ENCODE measurements at places on chromosomes 12 and 14. TPM values are rescaled to one million over a fixed set of nuclear protein-coding genes. Genes with fewer than 3 reads are reported as not detected.

GRCh38 chr12:63525831-63526230 is 142.5 kb downstream of the DPY19L2 start:
- H3K27me3 ChIP-seq, result no peaks in the 10 kb centered on the region
- H3K4me3 ChIP-seq, result no peak overlapping the region
- H3K36me3 ChIP-seq, result no peaks in the 10 kb centered on the region
- no peak for DNase-seq

- H3K27me3 ChIP-seq, result no peaks in the 10 kb centered on the region
- H3K4me3 ChIP-seq, result no peak overlapping the region
- no peaks in the 10 kb centered on the region for H3K4me1 ChIP-seq
- H3K36me3 ChIP-seq, result no peaks in the 10 kb centered on the region
- H3K27ac ChIP-seq, result no peak overlapping the region
These were observed 61.8 kb downstream of the SDR9C7 start for GRCh38 chr12:56872366-56872765.

DNA sequence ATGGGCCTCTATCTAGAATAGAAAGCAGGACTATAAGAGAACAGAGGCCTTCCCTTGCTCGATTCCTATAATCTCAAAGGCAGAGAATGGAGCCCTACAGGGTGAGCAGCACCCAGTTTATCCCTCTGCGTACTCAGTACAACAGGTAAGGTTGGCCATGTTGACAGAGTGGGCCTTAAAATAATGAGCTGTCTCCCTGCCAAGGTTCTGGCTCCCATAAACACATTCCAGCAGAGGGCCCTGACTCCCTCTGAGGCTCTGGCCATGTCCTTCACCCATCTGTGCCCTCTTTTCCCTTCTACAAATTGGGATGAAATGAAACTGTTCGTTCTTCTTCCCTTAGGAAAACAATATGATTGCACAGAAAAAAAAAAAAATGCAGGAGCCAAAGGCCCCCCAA is 16.9 kb upstream of the PNMA1 start:
- no peak overlapping the region for H3K27ac ChIP-seq
- H3K4me1 ChIP-seq, result no peaks in the 10 kb centered on the region
- no peaks in the 10 kb centered on the region for H3K27me3 ChIP-seq
- peaks cover 10% of the 10 kb centered on the region for H3K36me3 ChIP-seq
- DNase-seq, result no peak

- H3K27ac ChIP-seq, result no peak overlapping the region
- H3K27me3 ChIP-seq, result no peaks in the 10 kb centered on the region
- peaks cover 2% of the 10 kb centered on the region for H3K4me1 ChIP-seq
These were observed 11.2 kb downstream of the MAP4K5 start for GRCh38 chr14:50520947-50521815.

GRCh38 chr12:94769776-94770759 is 119.7 kb upstream of the TMCC3 start:
- no peak overlapping the region for H3K27ac ChIP-seq
- no peaks in the 10 kb centered on the region for H3K36me3 ChIP-seq
- DNase-seq, result no peak
- H3K27me3 ChIP-seq, result no peaks in the 10 kb centered on the region

DNA sequence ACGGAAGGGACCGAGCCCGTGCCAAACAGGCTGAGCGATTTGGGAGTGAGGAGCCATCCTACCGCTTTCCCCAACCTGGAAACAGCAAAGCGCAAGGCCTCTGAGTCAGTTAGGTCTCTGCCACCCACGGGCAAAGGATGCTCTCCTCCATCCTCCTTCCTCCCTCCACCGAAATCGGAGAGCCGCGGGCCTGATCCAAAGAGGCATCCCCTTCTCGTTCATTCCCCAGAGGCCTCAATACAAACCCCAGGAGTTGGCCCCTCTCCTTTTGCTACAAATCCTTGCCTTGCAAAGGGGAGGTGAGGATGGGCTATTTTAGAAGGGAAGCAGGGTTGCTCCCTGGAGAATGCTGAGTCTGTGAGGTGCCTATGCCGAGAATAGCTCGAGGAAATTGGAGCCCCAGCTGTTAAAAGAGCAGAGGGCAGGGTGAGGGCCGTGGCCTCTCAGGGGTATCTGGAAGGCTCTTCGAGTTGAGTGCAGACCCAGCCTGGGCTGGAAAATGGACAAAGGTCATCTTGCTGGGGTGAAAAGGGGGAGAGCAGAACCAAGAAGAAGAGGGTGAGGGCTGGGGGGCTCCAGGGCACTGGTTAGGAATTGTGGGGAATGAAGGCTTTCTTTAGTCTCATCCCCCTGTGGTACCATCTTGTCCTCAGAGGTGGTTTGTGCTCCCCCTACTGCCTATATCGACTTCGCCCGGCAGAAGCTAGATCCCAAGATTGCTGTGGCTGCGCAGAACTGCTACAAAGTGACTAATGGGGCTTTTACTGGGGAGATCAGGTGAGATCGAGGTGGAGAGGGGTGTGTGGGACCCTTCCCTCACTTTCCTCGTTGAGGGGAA is 1.1 kb downstream of the TPI1 start:
- H3K4me1 ChIP-seq, result no peaks in the 10 kb centered on the region
- DNase-seq, result no peak
- no peak overlapping the region for H3K27ac ChIP-seq

- no peaks in the 10 kb centered on the region for H3K4me1 ChIP-seq
- H3K36me3 ChIP-seq, result peaks cover 7% of the 10 kb centered on the region
- DNase-seq, result no peak
- H3K27me3 ChIP-seq, result no peaks in the 10 kb centered on the region
- no peak overlapping the region for H3K27ac ChIP-seq
- H3K4me3 ChIP-seq, result no peak overlapping the region
These were observed 66.6 kb upstream of the YARS2 start for GRCh38 chr12:32822344-32822743.

LMNTD1 gene
- not detected for total RNA-seq

DNA sequence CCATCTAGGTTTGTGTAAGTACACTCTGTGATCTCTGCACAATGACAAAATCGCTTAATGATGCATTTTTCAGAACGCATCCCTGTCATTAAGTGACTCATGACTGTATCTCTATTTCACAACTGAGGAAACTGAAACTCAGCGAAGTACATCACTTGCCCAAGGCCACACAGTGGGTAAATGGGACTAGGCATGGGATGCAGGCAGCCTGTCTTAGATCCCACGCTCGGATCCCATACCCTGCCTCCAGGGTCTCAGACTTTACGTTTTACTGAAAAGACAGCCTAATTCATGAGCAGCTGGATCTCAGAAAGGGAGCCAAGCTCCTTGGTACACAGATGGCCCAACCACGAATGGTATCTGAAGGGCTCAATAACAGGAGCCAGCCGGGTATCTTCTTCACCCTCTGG is 2.4 kb upstream of the MLEC start:
- peaks cover 1% of the 10 kb centered on the region for H3K4me1 ChIP-seq
- H3K27ac ChIP-seq, result no peak overlapping the region
- DNase-seq, result no peak
- H3K27me3 ChIP-seq, result no peaks in the 10 kb centered on the region
- H3K4me3 ChIP-seq, result no peak overlapping the region
- no peaks in the 10 kb centered on the region for H3K36me3 ChIP-seq

GRCh38 chr14:66403183-66403582 is 83.0 kb upstream of the CCDC196 start:
- H3K4me1 ChIP-seq, result no peaks in the 10 kb centered on the region
- no peaks in the 10 kb centered on the region for H3K27me3 ChIP-seq
- no peak for DNase-seq
- H3K4me3 ChIP-seq, result no peak overlapping the region
- H3K27ac ChIP-seq, result no peak overlapping the region

RFX4 gene
- total RNA-seq, result 0.57 TPM

DNA sequence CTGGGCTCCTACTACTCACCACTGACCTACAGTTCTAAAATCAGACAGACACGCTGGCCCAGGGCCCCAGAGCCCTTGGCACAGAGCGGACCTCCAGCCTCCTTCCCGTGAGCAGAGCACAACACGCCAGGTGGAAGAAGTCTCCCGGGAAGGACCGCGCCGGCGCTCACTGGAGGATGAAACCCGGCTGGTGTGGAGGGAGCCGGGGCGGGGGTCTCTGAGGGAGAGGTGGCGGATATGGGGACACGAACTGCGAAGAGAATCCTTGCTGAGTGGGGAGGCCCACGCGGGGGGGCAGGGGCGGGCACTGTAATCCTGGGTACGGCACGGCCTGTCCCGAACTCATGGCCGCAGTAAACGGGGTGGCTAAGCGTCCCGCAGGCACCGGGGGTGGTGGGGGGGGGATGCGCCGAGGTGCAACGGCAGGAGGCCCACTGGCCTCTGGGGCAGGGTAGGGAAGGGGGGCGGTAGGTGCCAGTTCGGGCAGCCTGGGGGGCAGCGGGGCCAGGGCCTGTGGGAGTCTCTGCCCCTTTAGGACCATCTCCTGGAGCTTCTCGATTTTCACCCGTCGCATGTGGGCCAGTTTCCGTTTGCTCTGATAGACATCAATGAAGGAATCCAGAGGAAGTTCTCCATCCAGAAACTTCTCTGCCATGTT is 28.8 kb downstream of the VPS37B start:
- no peaks in the 10 kb centered on the region for H3K4me1 ChIP-seq
- H3K36me3 ChIP-seq, result peaks cover 36% of the 10 kb centered on the region
- H3K27me3 ChIP-seq, result peaks cover 34% of the 10 kb centered on the region

GRCh38 chr14:61627612-61628011 is 67.7 kb upstream of the HIF1A start:
- no peaks in the 10 kb centered on the region for H3K27me3 ChIP-seq
- DNase-seq, result no peak
- no peak overlapping the region for H3K27ac ChIP-seq
- H3K4me3 ChIP-seq, result no peak overlapping the region
- no peaks in the 10 kb centered on the region for H3K36me3 ChIP-seq
- H3K4me1 ChIP-seq, result no peaks in the 10 kb centered on the region

- DNase-seq, result no peak
- no peak overlapping the region for H3K27ac ChIP-seq
- H3K4me3 ChIP-seq, result no peak overlapping the region
- H3K4me1 ChIP-seq, result peaks cover 7% of the 10 kb centered on the region
These were observed 22.2 kb downstream of the DAAM1 start for GRCh38 chr14:59210621-59211020.

DNA sequence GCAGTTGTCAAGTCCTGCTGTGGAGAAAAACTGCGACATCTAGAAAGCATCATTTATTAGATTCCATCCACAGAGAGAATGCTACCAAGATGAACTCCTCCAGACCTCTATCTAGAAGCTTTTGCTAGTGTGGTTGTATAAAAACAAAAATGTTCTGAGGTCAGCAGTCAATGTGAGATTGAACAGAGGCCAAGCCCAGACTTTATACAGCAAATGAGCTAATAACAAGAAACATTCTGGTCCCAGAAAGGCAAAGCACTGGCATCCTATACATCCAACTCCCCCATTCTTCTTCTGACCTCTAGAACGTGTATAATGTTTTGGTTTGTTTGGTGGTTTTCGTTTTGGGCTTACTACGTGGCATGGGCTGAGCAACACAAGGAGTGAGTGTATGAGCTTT is 26.7 kb upstream of the RIN3 start:
- H3K4me1 ChIP-seq, result peaks cover 2% of the 10 kb centered on the region
- no peak overlapping the region for H3K4me3 ChIP-seq
- no peaks in the 10 kb centered on the region for H3K36me3 ChIP-seq
- H3K27me3 ChIP-seq, result no peaks in the 10 kb centered on the region

KRT78 gene
- not detected for total RNA-seq

GRCh38 chr14:32865827-32866376 is 72.8 kb upstream of the NPAS3 start:
- no peaks in the 10 kb centered on the region for H3K27me3 ChIP-seq
- no peak overlapping the region for H3K27ac ChIP-seq
- no peaks in the 10 kb centered on the region for H3K4me1 ChIP-seq
- H3K36me3 ChIP-seq, result no peaks in the 10 kb centered on the region
- no peak for DNase-seq

FAM186B gene
- total RNA-seq, result 0.46 TPM

DNA sequence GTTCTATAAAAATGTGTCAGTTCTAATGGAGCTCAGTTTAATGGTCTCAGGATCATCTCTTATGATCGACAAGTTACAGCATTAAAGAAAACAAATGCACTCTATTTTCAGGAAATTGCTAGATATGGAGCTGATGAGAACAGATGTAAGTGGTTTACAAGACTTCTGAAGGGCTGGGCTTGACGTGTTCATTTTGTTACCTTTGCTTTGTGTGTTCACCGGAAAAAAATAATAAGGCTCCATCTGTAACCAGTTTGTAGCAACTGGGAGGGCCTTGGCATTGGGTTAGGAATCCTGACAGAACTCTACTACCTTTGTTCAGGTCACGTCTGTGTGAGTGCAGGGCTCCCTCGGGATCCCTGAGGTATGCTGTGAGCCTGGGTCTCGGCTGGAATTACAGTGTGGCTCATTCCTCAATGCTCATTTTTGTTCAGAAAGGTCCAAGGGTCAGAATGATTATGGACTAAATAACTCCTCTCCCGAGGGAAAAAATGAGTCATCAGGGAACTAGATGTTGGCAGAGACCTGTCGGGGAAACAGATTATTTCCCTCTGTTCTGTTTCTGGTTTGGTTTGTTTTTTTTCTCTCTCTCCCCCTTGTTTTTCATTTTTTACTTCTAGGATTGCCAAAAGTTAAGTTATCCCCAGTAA is 158.0 kb downstream of the SLC5A8 start:
- no peak overlapping the region for H3K27ac ChIP-seq
- H3K4me3 ChIP-seq, result no peak overlapping the region
- no peak for DNase-seq
- no peaks in the 10 kb centered on the region for H3K36me3 ChIP-seq

- no peak overlapping the region for H3K27ac ChIP-seq
- H3K36me3 ChIP-seq, result peaks cover 13% of the 10 kb centered on the region
- no peak for DNase-seq
These were observed 540.1 kb upstream of the MIS18BP1 start for GRCh38 chr14:45793081-45793480.

- H3K27me3 ChIP-seq, result no peaks in the 10 kb centered on the region
- no peak overlapping the region for H3K4me3 ChIP-seq
- DNase-seq, result no peak
- H3K4me1 ChIP-seq, result no peaks in the 10 kb centered on the region
These were observed 233.2 kb upstream of the BTG1 start for GRCh38 chr12:92378682-92379479.

DNA sequence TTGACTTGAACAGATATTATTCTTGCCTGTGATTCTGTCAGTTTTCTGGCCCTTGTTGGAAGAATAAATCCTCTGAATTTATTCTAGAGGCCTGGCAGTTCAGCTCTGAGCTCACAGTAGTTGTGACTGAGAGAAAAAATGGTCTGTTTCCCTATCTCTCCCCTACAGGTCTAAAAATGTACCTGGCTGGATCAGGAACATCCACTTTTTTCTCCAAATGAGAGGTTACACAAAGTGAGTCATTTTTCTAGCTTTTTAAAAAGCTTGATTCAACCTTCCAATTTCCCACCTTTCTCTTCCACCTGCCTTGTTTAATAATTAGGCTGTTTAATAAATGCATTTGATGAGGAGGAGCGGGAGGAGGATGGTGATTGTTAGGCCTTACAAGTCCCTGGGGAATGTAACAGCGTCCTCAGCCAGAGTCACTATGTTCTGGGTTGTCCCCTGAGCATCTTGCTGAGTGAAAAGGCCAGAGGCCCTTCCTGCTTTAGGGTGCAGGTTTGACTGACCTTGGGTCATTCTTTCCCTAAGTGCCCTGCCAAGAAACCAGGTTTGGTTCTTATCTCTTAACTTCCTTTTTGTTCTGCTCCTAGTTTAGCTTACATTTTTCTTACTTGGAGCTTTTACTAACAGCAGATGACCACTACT is 91.7 kb upstream of the FUT8 start:
- H3K4me3 ChIP-seq, result no peak overlapping the region
- no peaks in the 10 kb centered on the region for H3K36me3 ChIP-seq
- no peak for DNase-seq

TMEM253 gene
- total RNA-seq, result 1.9 TPM
